ENCODE measurements at places on chromosomes 4 and X.

- no peak for DNase-seq
These were observed 54.5 kb upstream of the EXOC1L start for GRCh38 chr4:55765070-55765469.

DNA sequence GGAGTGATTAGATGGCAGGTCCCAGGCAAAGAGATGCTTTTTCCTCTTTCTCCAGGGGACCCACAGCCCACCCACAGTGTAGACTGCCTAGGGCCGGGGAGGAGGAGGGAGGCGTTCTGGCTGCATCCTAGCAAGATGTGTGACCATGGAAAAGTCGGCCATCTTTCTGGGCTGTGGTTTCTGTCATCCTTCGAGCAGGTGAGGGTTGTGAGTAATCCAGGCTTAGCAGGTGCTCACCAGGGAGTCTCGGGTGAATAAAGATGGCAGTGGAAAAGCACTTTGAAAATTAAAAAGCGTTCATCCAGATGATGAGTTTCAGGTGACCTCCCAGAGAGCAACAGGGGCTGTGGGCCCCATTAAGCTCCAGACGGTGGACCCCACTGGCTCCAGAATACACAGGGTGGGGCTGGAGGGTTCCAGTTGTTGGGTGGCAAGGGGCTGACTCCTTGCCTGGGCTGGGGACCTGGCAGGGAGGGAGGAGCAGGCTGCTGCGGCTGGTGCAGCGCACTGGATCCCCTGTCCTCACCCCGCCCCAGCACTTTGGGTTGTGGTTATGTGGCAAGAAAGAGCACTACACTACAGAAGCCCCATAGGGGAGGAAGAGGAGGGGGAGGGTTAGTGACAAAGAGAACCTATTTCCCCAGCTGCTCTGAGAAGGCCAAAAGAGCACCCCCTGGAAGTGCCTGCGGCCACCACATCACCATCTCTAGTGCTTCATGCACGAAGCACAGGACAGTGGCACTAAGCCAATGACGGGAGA is 23.7 kb downstream of the ELF4 start:
- no peak for DNase-seq

GRCh38 chr4:11497212-11497806 is 68.6 kb upstream of the HS3ST1 start:
- DNase-seq = no peak

DNA sequence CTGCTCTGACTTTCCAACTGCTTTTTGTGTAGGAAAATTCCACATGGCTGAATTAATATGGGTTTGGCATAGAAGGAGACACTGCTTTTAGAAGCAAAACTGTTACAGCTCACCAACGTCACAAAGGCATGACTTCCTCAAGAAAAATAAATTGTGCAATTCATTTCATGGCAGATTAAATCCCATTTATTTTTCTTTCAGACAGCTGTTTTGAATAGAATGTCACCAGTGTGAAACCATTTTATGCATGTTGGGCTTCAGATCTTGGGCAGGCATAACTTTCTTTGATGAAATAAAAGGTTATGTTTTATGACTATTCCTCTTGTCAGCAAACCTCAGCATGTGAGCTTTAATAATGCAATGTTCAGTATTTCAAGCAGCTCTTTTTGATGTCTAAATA is 542.8 kb downstream of the GALNTL6 start:
- DNase-seq = no peak

- no peak for DNase-seq
These were observed at the start of gene TRPC3 for GRCh38 chr4:121951521-121952110. TRPC3 (minus strand) TSS chr4:121952060; CDS start chr4:121951680, 380 bp downstream.

DNA sequence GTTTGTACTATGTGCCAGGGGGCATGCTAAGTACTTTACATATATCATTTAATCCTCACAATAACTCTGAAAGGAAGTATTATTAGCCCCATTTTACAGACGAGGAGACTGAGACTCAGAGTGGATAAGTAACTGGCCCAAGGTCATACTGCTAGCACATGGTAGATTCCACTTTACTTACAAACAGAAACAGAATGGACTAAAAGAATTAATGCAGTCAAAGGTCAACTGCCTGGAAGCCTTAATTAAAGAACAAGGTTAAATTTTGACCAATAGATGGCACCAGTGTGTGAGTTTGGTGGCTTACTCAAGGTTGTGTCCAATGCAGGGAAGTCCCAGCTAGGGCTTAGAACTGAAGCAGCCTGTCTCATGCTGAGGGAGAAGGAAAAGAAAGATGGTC is 4.7 kb downstream of the RIPPLY1 start:
- DNase-seq = no peak

DNA sequence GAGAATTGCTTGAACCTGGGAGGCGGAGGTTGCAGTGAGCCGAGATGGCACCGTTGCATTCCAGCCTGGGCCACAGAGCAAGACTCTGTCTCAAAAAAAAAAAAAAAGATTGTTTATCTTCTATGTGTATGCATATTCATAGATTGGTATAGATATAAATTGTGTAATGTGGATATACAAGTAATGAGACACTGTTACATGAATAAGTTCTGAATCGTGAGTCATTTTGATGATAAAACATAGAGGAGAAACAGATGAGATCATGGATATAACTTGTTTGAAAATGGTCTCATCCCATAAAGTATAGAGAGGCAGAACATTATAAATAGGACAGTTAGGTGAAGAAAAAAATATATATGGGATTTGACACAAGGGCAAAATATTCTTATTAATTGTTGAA is 628.0 kb downstream of the IL1RAPL1 start:
- no peak for DNase-seq

GRCh38 chr4:158785718-158786117 is 16.9 kb downstream of the FNIP2 start:
- DNase-seq = no peak

DNA sequence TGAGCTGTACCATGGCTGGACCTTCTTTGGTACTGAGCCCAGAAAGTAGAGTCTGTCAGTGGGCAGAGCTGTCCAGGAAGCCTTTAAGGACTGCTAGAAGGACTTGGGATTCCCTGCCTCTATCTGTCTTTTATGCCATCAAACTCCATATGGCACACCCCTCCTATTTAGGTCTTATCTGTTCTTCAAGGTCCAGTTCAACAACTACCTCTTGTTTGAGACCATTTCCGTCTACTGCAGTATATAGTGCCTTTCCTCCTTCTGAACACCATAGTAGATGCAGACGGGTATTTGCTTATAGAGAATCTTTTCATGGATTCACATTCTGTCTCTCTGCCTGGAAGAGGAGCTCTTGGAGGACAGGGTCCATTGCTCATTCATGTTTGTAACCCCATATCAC is 146.1 kb upstream of the IL1RAPL2 start:
- DNase-seq = no peak

DNA sequence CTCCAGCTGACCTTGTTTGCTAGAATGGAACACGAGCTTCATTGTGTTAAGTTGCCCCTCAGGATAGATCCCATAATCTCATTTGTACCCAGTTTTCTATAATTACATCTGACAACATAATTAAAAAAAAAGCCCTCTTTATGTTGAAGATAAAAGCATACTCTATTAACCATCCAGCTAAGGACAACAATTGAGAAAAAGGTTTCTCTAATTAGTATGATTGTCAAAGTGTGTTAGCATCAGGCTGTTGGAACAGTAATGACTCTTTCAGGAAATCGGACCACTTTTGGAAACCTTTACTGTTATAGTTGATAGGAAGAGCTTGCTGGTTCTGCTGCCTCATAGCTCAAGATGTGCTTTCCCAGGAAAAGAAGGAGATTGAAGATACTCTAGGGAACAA is 172.6 kb downstream of the FHIP1A start:
- no peak for DNase-seq

DNA sequence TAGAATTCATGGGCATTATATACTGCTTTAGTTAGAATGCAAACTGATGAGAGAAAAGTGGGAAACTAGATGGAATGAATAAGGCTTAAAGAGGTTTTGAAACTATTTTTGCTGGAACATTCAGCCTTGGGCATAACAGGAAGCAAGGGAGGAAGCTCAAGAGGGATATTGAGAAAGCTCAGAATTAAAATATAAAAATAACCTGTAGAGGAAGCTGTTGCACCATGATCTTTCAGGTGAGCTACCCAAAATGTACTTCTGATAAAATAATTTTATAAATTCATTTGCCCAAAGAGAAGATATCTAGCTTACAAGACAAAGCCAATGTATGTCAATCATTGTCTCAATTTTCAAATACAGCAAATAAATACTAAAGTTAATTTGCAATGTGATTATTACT is 11.3 kb downstream of the GC start:
- DNase-seq = no peak

- DNase-seq = no peak
These were observed 31.1 kb downstream of the FBXO8 start for GRCh38 chr4:174252412-174252811.

DNA sequence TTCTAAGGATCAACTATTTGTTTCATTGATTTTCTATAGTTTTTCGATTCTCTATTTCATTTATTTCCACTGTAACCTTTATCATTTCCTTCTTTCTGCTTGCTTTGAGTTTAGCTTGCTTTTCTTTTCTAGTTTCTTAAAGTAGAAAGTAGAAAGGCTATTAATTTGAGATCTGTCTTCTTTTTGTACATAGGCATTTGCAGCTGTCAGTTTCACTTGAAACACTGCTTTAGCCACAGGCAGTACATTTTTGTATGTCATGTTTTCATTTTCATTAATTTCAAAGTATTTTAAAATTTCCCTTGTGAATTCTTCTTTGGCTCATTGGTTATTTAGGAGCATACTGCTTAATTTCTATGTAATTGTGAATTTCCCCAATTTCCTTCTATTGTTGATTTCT is 152.2 kb downstream of the SH3KBP1 start:
- DNase-seq = no peak

DNA sequence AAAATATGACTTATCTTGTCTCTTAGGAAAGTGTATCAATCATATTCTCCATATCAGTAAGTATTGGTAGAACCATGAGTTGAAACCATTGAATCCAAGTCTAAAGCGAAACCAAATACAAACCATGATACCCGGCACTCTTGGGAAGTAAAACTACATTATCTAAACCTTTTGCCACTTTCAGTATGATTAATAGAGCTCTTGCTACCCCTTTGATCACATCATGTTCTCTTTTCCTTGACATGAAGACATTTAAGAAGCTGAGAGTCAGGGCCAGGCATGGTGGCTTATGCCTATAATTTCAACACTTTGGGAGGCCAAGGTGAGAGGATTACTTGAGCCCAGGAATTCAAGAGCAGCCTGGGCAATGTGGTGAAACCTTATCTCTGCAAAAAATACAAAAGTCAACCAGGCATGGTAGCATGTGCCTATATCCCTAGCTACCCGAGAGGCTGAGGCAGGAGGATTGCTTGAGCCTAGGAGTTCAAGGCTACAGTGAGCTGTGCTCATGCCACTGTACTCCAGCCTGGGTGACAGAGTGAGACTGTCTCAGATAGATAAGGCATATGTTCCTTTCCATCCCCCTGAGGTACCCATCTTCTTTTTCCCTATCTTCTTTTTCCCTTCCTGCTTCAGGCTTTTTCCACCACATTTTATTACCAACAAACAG is 45.4 kb downstream of the CEP135 start:
- no peak for DNase-seq

GRCh38 chrX:3280706-3281105 is 65.7 kb downstream of the MXRA5 start:
- no peak for DNase-seq

- DNase-seq = no peak
These were observed 209.7 kb downstream of the CEP135 start for GRCh38 chr4:56158483-56158882.

DNA sequence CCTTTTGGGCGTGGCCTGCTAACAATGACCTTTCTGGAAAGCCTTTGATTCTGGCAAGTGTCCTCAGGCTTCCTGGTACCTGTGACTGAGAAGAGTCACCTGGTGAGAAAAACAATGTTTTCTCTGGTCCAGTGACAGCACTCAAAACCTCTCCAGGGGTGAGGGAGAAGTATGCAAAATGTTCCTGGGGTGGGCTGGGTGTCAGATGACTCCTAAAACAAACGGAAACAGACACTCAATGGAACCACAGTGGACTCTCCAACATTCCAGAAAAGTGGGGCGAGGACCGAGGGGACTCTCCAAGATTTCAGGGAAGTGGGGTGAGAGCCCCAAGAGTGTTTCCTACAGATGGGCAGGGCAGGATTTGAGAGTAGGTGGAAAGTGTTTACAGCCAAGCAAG is 69.5 kb downstream of the ANAPC4 start:
- no peak for DNase-seq

DNA sequence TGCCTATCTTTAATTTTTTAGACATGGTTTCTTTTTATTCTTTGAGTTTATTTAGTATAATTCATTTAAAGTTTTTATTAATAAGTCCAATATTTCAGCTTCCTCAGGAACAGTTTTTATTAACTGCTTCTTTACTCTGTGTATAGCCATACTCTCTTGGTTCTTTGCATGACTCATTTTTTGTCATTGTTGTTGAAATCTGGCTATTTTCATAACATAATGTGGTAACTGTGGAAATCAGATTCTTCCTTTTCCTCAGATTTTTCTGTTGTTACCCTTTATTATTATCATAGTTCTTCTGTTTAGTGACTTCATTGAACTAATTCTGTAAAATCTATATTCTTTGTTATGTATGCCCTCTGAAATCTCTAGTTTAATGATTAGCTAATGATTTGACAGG is 124.9 kb upstream of the CYSLTR1 start:
- no peak for DNase-seq

GRCh38 chr4:184444215-184444952 is 30.0 kb downstream of the IRF2 start:
- DNase-seq = no peak

GRCh38 chr4:78100060-78100459 is 42.9 kb downstream of the FRAS1 start:
- DNase-seq = no peak

GRCh38 chr4:6297266-6297815 is 27.7 kb downstream of the WFS1 start:
- DNase-seq = no peak

GRCh38 chrX:107709266-107709806 is 66.3 kb downstream of the TSC22D3 start:
- no peak for DNase-seq

DNA sequence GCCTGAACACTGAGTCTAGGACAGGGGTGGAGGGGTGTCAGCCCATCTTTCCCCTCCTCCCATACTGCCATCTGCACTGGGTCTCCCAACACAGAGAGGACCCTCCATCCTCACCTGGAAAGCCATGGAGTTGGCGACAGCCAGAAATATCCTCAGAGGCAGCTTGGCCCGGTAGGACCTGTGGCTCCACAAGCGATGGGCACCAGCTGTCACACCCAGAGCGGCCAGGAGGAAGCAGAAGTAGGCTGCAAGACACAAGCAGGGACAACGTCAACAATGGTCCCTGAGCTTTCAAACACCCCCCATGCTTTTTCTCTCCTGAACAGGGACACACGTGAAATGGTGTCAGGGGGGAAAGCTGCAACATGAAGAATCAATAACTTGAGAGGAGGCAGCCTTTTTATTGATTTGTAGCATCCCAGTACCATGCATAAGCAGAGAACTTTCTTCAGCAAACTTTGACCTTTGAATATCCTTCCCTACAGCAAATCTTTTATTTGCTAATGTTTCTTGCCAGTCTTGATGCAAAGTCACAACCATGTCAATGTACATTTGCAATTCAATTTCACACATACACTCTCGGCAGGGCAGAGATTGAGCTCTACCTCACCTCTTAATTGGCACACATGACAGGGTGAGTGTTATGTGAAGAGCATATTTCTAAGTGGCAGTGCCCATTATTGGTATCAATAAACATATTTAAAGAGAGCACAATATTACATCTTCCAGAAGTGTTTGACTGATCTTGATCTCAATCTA is 93.2 kb downstream of the SCD5 start:
- no peak for DNase-seq
